ENCODE measurements at places on chromosomes 4 and X. TPM values are rescaled to one million over a fixed set of nuclear protein-coding genes. Genes with fewer than 3 reads are reported as not detected.

PHF8 gene
- 7.8 TPM for polyA plus RNA-seq

MAGEB10 gene
- not detected for polyA plus RNA-seq

FANCB gene
- 1.5 TPM for polyA plus RNA-seq

SORBS2 gene
- 0.27 TPM for polyA plus RNA-seq

EDA gene
- 0.30 TPM for polyA plus RNA-seq

HMX1 gene
- not detected for polyA plus RNA-seq

NWD2 gene
- polyA plus RNA-seq: not detected

ZRSR2 gene
- polyA plus RNA-seq: 8.1 TPM

VCX3B gene
- polyA plus RNA-seq: not detected

RTL3 gene
- polyA plus RNA-seq: 0.38 TPM

IRS4 gene
- polyA plus RNA-seq: not detected

ARMCX4 gene
- 3.4 TPM for polyA plus RNA-seq

IL13RA2 gene
- 12.7 TPM for polyA plus RNA-seq

GYPB gene
- polyA plus RNA-seq: not detected

SOX3 gene
- 0.02 TPM for polyA plus RNA-seq

BCLAF3 gene
- polyA plus RNA-seq: 2.9 TPM

SLC30A9 gene
- 65.2 TPM for polyA plus RNA-seq

PCDH7 gene
- 21.4 TPM for polyA plus RNA-seq

TMPRSS11E gene
- not detected for polyA plus RNA-seq

COL25A1 gene
- polyA plus RNA-seq: 0.01 TPM

ERCC6L gene
- polyA plus RNA-seq: 1.7 TPM

NSG1 gene
- 1.1 TPM for polyA plus RNA-seq

CXCL3 gene
- 1.9 TPM for polyA plus RNA-seq

RPGR gene
- 2.0 TPM for polyA plus RNA-seq

ARMCX1 gene
- polyA plus RNA-seq: 46.7 TPM

YIPF6 gene
- 25.8 TPM for polyA plus RNA-seq

RPA4 gene
- 0.08 TPM for polyA plus RNA-seq

HHIP gene
- 0.52 TPM for polyA plus RNA-seq

EPGN gene
- polyA plus RNA-seq: 0.70 TPM

NKX6-1 gene
- 0.47 TPM for polyA plus RNA-seq

WWC2 gene
- 25.4 TPM for polyA plus RNA-seq

NOX1 gene
- not detected for polyA plus RNA-seq

TEX11 gene
- not detected for polyA plus RNA-seq

RBM10 gene
- 14.9 TPM for polyA plus RNA-seq

DRD5 gene
- polyA plus RNA-seq: not detected

GAGE1 gene
- polyA plus RNA-seq: not detected

NEUROG2 gene
- polyA plus RNA-seq: not detected

OPRPN gene
- polyA plus RNA-seq: not detected

ARL13A gene
- not detected for polyA plus RNA-seq

RUFY3 gene
- polyA plus RNA-seq: 36.3 TPM

TMA16 gene
- 21.5 TPM for polyA plus RNA-seq

ZMAT1 gene
- 0.09 TPM for polyA plus RNA-seq

GRPEL1 gene
- 49.1 TPM for polyA plus RNA-seq

CAMK2D gene
- 120 TPM for polyA plus RNA-seq

MYOZ2 gene
- polyA plus RNA-seq: 0.59 TPM

C4orf54 gene
- 0.01 TPM for polyA plus RNA-seq

FGB gene
- polyA plus RNA-seq: not detected

STATH gene
- polyA plus RNA-seq: not detected

STPG2 gene
- polyA plus RNA-seq: not detected

All from fibroblast of lung (primary cell).